ENCODE measurements at places on chromosomes 7 and 10.

DNA sequence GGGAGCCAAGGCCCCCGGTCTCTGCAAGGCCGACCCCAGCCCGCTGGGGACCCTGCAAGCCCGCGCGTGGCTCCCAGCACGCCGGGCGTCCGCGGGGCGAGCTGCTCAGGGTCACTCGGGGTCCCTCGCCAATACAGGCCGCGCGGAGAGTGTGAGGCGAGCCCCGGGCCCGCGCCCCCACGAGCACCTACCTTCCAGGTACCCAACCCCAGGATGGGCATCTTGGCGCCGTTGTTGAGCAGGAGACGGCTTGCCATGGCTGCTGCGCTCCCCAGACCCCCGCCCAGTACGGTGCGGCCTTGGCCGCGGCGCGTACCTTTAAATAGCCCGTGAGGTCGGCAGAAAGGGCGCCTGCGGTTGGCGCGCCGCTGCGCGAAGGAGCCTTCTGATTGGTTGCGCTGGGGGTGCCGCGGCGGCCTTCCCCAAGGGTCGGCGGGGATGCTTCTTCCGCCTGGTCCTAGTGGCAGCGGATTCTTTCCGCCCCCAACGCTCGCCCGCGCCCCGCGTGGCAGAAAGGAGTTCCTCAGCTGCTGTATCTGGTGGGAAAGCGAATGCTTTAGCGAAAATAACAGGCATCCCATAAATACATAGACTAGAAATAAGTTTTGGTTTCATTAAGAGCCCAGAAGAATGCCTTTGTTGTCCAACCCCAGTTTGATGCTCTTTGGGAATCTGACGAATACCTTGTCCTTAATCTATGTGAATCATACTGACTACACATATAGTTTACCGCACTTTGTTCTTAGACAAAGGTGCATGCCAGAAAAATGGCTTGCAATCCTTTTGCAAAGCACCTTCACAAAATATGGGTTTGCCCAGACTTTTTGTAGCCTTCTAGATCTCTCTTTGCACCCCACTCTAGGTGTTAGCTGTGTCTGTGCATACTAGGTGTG lies at the start of gene AKR1B1:
AKR1B1 (minus strand) TSS at position 295 of the 893 bp plus-strand sequence; CDS start at position 257, 38 bp downstream.
- peak; percentile 91 for DNase-seq

DNA sequence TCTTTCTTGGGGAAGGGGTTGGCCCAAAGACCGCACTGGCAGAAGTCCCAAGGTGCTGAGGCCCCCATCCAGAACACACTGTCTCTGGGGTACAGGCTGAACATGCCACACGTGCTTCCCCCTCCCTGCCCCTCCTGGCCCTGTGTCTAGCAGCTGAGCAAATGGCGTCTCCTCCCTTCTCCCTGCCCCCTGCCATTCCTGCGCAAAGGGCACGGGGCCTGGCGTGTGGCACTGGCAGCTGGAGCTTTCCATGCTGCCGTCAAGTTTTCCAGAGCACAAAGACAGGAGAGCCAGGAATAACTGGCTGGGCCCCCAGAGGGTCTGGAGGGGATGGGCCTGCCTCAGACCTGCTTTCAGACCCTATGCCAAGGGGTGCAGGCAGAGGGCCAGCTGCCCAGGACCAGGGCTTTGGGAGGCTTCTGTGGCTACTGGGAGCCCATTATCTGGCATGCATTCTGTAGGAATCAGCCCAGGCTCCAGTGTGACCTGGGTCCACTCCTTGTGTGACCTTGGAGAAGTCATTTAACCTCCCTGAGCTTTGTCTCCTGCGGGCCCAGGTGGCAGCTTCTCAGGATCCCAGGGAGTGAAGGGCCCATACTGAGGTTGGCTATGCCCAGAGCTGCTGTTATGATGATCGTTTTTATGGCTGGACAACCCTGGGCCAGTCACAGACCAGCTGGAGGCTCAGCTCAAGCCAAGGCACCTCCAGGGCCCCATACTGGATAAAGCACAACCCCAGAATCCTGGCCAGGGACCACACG lies 710 bp upstream of the LDB3 start:
- DNase-seq = no peak

DNA sequence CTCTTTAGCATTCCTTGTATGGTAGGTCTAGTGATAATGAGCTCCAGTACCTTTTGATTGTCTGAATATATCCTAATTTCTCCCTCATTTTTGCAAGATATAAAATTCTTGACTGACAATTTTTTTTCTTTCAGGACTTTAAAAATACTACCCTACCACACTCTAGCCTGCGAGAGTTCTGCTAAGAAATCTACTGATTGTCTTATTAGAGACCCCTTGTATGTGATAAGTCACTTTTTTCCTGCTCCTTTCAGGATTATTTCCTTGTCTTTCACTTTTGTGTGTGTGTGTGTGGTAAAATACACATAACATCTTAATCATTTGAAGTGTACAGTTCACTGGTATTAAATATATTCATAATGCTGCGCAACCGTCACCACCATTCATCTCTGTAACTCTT lies 68.7 kb upstream of the PPP1R9A start:
- DNase-seq = no peak

GRCh38 chr10:29712108-29712507 lies 77.3 kb upstream of the SVIL start:
- no peak for DNase-seq

DNA sequence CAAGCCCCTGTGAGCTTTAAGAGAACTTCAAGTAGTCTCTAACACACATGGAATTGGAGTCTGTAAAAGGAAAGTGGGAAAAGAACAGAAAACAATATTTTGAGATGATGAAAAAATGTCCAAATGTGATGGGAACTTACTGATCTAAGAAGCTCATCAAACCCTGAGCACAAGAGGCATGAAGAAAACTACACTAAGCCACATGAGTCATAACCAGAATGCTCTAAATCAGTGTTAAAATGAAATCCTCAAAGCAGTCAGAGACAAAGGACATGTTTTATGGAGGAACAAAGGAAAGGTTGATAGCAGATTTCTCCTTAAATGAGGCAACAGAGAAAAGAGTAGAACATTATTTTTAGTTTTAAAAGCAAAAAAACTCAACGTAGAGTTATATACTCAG lies 37.2 kb downstream of the ZNF33A start:
- no peak for DNase-seq

All from CD4-positive, alpha-beta T cell treated with Interleukin-21 for 1 hour (primary cell).